ENCODE measurements at places on chromosomes 2 and 18.

GRCh38 chr2:201618744-201619662 is 24.3 kb downstream of the TMEM237 start:
- peak; percentile 76 for DNase-seq

- peak; percentile 60 for DNase-seq
Measured at GRCh38 chr2:199739413-199740110, 111.4 kb downstream of the FTCDNL1 start.

GRCh38 chr2:191315365-191315752 is 70.2 kb downstream of the MYO1B start:
- DNase-seq: no peak

- DNase-seq: no peak
Measured at GRCh38 chr2:111930875-111931274, 32.5 kb downstream of the MERTK start.

- DNase-seq: no peak
Measured at GRCh38 chr2:220046507-220046906, 419.1 kb downstream of the SLC4A3 start.

Measured in NCI-H345 (cell line).